ENCODE measurements at places on chromosomes 5 and 9. TPM values are rescaled to one million over a fixed set of nuclear protein-coding genes. Genes with fewer than 3 reads are reported as not detected.

REEP2 gene
- total RNA-seq: 2.2 TPM

ATP6V1G1 gene
- 26.7 TPM for total RNA-seq

PCDHA9 gene
- not detected for total RNA-seq

SCGB3A2 gene
- total RNA-seq: not detected

SLC25A2 gene
- not detected for total RNA-seq

LECT2 gene
- not detected for total RNA-seq

SLIT3 gene
- 0.43 TPM for total RNA-seq

CDH6 gene
- total RNA-seq: not detected

DNA sequence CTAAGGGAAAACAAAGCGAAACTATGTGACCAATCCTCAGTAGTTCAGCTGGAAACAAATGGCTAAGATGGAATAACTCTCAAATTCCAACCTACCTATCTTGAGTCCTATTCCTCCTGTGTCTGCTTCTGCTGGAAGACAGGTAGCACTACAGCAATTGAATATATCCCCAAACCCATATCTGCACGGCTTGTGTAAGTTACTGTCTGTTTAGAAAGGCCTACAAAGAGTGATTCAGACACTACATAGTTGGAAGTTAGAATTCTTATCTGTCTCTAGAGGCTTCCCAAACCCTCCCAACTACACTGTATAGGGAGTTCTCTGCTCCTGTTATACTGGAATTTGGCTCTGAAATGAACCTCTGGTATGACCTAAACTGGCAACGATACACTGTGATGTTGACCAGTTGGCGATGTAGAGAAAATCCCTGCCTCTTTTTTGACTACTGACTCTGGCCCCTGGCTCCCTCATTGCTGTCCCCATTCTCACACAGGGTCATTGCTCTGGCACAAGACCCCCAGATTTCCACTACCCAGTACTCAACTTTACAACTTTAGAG, 22.6 kb upstream of the NADK2 start:
- peaks cover 23% of the 10 kb centered on the region for H3K27me3 ChIP-seq
- DNase-seq: no peak
- no peak overlapping the region for H3K4me3 ChIP-seq
- H3K4me1 ChIP-seq: no peaks in the 10 kb centered on the region
- H3K36me3 ChIP-seq: no peaks in the 10 kb centered on the region

DNA sequence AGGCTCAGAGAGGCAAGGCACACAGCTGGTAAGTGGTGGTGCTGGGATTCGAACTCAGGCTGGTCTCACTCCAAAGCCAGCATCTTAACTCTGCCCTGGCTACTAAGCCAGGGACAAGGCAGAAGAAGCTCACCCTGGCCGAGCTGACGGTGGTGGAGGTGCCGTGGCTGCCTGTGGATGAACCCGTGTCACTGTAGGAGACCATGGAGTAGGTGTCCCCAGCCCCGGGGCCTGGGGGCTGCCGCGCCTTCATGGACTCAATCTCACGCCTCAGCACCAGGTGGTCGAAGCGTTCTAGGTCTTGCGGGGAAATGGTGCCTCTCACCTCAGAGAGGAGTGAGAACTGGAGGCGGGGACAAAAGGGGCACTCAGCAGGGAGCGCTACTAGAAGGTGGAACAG, 35.4 kb upstream of the AKNA start:
- H3K27me3 ChIP-seq: no peaks in the 10 kb centered on the region
- DNase-seq: no peak
- no peak overlapping the region for H3K27ac ChIP-seq
- H3K4me3 ChIP-seq: no peak overlapping the region
- H3K4me1 ChIP-seq: no peaks in the 10 kb centered on the region

DNA sequence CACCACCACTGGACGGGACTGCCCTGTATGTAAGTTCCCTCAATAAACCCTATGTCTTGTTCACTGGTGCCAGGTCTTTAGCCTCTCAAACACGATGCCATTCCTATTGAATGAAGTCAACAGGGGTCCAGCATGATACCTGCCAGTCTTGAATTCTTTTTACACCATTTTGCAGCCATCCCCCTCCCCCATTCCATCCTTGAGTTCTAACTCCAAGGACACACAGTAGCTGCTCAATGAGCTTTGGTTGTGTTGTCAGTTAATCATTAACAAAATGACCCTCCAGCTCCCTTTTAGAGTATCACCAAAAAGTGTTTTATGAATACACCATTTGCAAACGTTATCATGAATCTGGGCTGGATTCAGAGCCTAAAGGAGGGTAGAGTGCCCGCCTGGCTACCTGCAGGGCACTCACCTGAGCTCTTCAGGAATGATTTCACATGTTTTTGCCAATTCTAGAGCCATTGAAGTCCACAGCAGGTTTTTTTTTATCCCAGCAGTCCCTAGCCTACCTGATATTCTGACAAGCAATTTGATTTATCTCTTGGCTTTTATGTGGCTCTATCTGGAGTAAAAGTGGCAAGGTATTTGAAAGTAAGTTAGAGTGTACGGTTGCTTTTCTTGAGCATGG, 271.8 kb downstream of the SMARCA2 start:
- no peak overlapping the region for H3K4me3 ChIP-seq
- no peaks in the 10 kb centered on the region for H3K36me3 ChIP-seq
- no peak for DNase-seq
- H3K27ac ChIP-seq: no peak overlapping the region
- peaks cover 6% of the 10 kb centered on the region for H3K27me3 ChIP-seq

DNA sequence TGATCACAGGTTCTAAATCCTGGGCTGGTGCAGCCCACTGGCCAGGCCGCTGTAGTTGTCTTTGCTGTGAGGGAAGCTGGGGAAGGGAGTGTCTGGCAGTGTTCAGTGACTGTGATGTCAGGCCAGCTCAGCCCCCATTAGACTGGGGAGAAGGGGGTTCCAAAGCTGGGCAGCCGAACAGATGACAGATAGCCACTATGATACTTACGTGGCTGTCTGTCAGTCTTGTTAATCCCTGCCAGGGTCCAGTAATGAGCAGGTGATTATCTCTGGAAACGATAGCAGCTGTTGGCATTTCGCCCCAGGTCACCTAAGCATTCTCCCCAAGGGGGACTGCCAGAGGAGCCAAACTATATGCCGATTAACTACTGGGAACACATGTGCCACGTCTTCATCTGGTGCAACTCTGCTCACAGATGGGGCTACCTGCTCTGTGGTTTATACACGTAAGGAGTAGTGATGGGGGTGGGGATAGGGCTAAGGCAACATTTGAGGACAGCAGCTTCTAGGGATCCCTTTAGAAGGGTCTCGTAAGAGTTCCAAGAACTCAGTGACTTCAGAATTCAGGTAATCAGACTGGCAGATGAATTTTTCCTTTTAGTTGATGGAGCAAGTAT, 396.3 kb downstream of the KDM4C start:
- DNase-seq: no peak
- H3K27ac ChIP-seq: no peak overlapping the region
- no peaks in the 10 kb centered on the region for H3K27me3 ChIP-seq
- no peak overlapping the region for H3K4me3 ChIP-seq
- H3K36me3 ChIP-seq: peaks cover 42% of the 10 kb centered on the region

- H3K4me1 ChIP-seq: peaks cover 11% of the 10 kb centered on the region
- DNase-seq: peak; percentile 43
- H3K27me3 ChIP-seq: no peaks in the 10 kb centered on the region
- no peak overlapping the region for H3K27ac ChIP-seq
- H3K4me3 ChIP-seq: no peak overlapping the region
These were observed 72.5 kb downstream of the SPIN1 start for GRCh38 chr9:88460587-88461332.

- H3K4me1 ChIP-seq: peaks cover 7% of the 10 kb centered on the region
- peaks cover 42% of the 10 kb centered on the region for H3K27me3 ChIP-seq
- DNase-seq: no peak
- H3K36me3 ChIP-seq: no peaks in the 10 kb centered on the region
These were observed 38.7 kb downstream of the KCTD16 start for GRCh38 chr5:144209361-144209760.

- no peaks in the 10 kb centered on the region for H3K36me3 ChIP-seq
- DNase-seq: no peak
- H3K4me3 ChIP-seq: no peak overlapping the region
- no peak overlapping the region for H3K27ac ChIP-seq
These were observed 52.5 kb downstream of the GADD45G start for GRCh38 chr9:89657295-89657694.

- H3K27ac ChIP-seq: no peak overlapping the region
- no peak overlapping the region for H3K4me3 ChIP-seq
- peaks cover 15% of the 10 kb centered on the region for H3K36me3 ChIP-seq
- no peaks in the 10 kb centered on the region for H3K27me3 ChIP-seq
- DNase-seq: peak; percentile 56
These were observed 124.3 kb upstream of the SLC12A2 start for GRCh38 chr5:127959152-127959764.

- no peaks in the 10 kb centered on the region for H3K4me1 ChIP-seq
- H3K27ac ChIP-seq: no peak overlapping the region
- H3K4me3 ChIP-seq: no peak overlapping the region
- H3K27me3 ChIP-seq: no peaks in the 10 kb centered on the region
These were observed 782.2 kb upstream of the NUDT12 start for GRCh38 chr5:104344809-104345208.

DNA sequence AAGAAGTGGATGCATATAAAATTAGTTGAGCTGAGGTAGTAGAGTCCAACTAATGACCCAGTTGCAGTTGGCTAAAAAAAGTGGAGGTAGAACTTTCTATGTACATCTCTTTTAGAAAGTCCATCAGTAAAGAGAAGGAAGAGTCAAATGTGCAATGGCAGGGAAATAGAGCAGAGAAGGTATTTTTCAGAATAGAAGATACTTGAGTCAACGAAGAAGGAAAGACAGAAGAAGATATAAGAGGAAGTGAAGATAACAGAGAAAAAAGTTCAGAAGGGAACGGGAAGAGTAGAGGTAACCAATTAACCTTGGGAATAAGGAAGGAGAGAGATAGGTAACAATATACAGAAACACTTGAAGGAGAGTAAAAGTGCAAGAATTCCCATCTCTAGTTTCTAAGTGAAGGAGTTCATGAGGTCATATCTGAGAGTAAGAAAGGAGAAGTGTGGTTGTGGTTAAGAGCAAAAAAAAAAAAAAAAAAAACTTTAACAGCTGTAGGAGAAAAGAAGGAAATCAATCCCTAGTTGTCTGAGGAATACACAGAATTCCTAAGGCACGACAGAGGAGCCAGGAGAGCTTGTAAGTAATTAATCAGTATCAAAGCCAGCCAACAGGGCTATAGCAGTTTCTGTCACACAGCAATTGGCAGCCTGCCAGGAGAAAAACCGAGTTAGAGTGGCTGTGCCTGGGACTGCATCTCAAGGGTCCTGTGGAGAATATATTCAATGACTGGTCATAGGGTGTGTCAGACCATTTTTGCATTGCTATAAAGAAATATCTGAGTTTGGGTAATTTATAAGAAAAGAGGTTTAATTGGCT, 61.0 kb downstream of the ARL15 start:
- peak; percentile 19 for DNase-seq
- no peak overlapping the region for H3K4me3 ChIP-seq
- H3K27me3 ChIP-seq: no peaks in the 10 kb centered on the region
- no peaks in the 10 kb centered on the region for H3K36me3 ChIP-seq
- no peak overlapping the region for H3K27ac ChIP-seq

DNA sequence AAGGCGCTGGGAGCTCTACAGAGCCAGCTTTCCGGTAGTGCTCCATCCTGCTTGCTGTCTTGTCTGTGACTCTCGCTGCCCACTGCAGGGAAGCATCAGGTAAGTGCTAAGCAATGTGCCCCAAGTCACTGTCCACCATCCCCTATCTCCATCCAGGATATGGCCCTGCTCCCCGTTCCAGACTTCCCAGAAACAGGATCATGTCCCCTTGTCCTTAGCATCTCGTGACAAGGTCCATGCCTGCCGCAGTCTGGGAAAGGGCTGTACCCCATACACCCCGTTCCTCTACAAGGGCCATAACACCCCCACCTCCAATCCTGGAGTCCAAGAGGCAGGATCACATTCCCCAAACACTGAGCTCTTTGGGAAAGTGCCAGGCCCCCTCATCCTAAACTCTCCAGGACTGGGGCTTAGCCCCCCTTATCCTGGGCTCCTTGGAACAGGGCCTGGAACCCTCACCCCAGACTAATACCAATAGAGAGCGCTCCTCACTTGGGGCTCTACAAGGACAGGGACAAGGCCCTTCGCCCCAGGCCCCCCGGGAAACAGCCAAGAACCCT, 566 bp downstream of the RPP25L start:
- H3K4me3 ChIP-seq: peak overlapping the region; percentile 87
- H3K36me3 ChIP-seq: peaks cover 2% of the 10 kb centered on the region
- H3K27me3 ChIP-seq: no peaks in the 10 kb centered on the region
- DNase-seq: no peak
